ENCODE measurements at places on chromosomes 1 and 21.

- no peak for DNase-seq
These were observed 51.5 kb downstream of the SH3BGR start for GRCh38 chr21:39503123-39503762.

- no peak for DNase-seq
These were observed 155.9 kb upstream of the PALMD start for GRCh38 chr1:99490031-99490430.

DNA sequence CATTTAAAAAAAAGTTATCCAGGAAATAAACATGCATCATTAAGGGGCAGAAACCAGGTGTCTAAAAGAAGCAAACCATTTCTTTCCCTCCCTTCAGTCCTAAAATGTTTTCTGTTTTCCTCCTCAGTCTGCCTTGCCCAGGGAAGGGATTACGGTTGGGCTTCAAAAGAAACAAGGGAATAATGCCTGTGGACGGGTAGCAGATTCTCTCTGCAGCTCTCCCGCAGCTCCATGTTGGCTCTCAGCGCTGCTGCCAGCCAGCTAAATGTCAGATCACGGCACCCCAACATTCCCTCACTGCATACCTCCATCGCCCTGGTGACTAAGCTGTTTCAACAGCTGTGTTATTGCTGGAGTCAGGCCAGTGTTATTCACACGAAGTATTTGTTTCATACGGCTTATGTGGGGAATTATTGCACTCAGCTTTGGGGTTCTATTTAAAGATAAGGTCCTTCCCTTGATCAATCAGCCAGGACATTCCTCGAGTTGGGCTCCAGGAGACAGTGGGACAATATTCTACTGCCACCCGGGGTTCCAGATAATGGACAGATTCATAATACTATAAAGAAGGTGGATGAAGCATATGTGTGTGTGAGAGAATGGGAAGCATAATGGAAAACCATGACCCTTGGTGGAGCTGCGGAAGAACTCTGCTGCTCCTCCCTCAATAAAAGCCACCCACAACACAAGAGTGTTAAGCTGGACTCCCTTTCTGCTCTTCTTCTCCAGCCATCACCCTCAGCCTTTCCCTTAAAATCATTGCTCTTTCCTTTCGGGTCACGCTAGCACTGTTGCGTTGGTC lies 58.2 kb downstream of the WLS start:
- no peak for DNase-seq

- DNase-seq, result no peak
These were observed 18.6 kb downstream of the RHOU start for GRCh38 chr1:228753786-228754360.

DNA sequence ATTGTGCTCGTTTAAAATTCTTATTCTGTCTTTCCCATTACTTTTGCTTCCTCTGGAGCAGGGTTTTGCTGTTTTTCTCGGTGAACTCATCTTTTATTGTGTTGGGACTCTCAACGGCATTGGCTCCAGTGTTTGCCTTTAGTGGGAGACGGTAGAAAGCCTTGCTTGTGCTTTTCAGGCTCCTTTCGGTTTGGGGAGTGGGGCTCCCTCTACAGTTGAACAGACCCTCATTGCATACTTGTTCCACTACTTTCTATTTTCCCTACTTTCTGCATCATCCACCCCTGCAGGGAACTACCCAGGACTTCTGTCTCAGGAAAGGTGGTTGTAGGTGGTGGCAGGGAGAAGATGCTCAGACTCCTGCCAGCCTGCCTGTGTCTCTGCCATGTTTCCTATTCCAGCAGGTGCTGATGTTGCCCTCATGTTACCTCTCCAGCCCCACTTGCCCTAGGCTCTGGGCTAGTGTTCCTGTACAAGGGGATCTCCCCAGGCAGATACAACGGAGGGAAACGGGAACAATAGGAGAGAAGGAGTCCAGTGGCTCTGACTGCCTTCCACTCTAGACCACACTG lies 68.5 kb upstream of the ZBTB18 start:
- DNase-seq, result no peak
